Smooth muscle cell of the umbilical artery (primary cell): ENCODE measurements at places on chromosomes 7 and 10. TPM values are rescaled to one million over a fixed set of nuclear protein-coding genes. Genes with fewer than 3 reads are reported as not detected.

The NUTM2B gene
- under 0.01 and 0.23 TPM in 2 replicates for total RNA-seq

The NME8 gene
- total RNA-seq = not detected in 2 replicates

The GSTO2 gene
- 2.4 and 2.6 TPM in 2 replicates for total RNA-seq

The SLC13A4 gene
- total RNA-seq = 0.05 TPM in 1 of 2 replicates, not detected in the other

The FAS gene
- total RNA-seq = 74.8 and 97.8 TPM in 2 replicates

The TSPAN13 gene
- total RNA-seq = 64.1 and 71.3 TPM in 2 replicates

The UTF1 gene
- total RNA-seq = not detected in 2 replicates
